ENCODE measurements at places on chromosomes 2 and 18.

DNA sequence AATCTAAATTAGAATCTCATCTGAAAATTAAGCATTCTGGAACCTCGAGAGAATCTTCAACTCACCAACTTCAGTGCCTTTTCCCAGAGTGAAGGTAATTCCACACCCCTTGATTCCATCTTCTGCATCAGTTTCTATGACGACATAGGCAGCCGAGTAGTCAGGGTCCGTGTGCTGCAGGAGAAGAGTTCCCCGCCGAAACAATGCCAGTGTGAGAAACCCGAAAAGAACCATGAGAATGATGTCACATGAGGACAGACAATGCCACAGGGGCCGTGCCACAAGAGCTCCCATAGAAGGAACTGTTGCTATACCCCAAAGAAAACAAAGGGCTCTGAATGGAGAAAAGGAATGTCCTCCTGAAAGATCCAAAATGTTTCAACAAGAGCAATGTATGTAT is 6.0 kb downstream of the ENOSF1 start:
- DNase-seq, result no peak

DNA sequence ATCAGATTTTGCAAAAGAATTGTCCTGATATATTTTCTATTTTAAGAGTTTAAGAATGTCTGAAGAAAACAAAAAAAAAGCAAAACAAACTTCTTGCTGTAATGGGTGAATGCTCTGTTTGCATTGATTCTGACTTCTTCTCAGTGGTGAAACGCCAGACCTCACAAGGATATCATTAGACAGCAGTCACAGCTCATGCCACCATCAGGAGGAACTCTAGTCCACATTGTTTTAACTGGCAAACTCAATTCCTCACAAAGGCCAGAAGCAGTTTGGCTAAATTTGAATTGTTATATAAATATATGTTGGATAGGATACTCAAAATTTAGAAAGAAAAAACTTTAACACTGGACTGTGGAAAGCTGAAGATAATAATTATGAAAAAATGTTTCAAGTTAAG is 89.4 kb downstream of the DOK6 start:
- no peak for DNase-seq

GRCh38 chr2:238693337-238694093 is 154.4 kb upstream of the TWIST2 start:
- no peak for DNase-seq

DNA sequence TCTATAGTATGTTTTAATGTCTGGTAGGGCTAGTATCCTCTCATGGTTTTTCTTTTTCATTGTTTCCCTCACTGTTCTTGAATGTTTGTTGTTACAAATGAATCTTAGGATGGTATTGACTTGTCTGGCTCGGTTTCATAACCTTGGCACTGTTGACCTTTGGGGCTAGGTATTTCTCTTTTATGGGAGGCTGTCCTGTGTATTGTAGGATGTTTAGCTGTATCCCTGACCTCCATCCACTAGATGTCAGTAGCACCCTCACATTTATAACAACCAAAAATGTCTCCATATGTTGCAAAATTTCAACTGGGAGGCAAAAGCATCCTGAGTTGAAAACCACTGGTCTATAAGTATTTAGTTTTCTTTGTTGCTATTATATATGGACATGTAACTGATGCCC is 7.0 kb upstream of the AOX1 start:
- DNase-seq, result no peak

DNA sequence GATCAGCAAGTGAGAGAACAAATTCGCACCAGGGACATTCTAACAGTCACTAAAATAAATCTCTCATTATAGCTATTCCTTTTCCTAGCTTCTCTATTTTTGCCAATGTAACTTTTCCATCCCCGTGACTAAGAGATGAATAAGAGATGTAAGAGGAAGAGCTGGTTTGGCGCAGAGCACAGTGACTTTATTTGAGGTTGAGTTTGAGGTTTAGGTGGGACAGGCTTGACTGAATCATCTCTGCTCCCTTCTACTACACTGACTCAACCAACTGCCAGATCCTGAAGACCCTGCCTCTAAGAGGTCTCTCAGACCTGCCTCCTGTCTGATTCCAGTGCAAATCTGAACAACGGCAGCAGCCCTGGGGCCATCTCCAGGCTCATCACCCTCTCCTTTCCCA is 28.0 kb downstream of the RFX8 start:
- DNase-seq, result no peak

- DNase-seq, result no peak
These were observed 27.5 kb downstream of the MYO7B start for GRCh38 chr2:127562936-127563335.

- no peak for DNase-seq
These were observed 69.7 kb upstream of the ZNF516 start for GRCh38 chr18:76564655-76565237.

GRCh38 chr2:165002638-165003037 is 47.3 kb upstream of the SLC38A11 start:
- no peak for DNase-seq

GRCh38 chr2:65634304-65634703 is 201.9 kb upstream of the SPRED2 start:
- no peak for DNase-seq

DNA sequence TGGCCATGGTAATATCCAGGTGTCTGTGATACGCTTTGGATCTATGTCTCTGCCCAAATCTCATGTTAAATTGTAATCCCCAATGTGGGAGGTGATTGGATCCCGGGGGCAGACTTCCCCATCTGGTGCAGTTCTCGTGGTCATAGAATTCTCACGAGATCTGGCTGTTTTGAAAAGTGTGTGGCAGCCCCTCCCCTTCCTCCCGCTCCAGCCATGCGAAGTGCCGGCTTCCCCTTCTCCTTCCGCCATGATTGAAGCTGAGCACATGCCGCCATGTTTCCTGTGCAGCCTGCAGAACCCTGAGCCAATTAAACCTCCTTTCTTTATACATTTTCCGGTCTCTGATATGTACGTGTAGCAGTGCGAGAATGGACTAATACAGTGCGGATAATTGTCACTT is 42.5 kb downstream of the GPC1 start:
- no peak for DNase-seq

DNA sequence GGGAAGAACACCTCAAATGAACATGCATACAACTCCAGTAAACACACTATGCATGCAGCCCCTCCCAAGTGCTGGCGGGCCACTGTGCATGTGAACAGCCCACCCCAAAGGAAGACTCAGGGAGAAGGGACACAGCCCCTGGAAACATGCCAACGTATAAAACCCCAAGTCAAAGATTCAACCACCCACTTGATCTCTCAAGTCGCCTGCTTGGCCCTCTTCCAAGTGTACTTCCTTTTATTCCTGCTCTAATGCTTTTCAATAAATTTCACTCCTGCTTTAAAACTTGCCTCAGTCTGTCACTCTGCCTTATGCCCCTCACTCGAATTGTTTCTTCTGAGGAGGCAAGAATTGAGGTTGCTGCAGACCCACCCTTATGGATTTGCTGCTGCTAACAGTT is 139.1 kb downstream of the C1D start:
- no peak for DNase-seq

DNA sequence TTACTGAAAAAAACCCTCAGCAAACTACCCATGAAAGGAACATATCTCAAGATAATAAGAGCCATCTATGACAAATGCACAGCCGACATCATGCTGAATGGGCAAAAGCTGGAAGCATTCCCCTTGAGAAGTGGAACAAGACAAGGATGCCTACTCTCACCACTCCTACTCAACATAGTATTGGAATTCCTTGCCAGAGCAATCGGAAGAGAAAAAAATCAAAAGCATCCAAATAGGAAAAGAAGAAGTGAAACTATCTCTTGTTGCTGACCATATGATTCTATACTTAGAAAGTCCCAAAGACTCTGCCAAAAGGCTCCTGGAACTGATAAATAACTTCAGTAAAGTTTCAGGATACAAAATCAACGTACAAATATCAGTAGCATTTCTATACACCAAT is 40.6 kb upstream of the MSTN start:
- DNase-seq, result no peak

Measured in stimulated activated CD4-positive, alpha-beta T cell treated with anti-CD3 and anti-CD28 coated beads, Interleukin-15, amount 100 ng/mL, for 1 hour (primary cell).